HT-29 (cell line): ENCODE measurements at places on chromosomes 7 and 10.
A peak's percentile ranks its signal among the peaks of the same experiment; 100 is the strongest.

DNA sequence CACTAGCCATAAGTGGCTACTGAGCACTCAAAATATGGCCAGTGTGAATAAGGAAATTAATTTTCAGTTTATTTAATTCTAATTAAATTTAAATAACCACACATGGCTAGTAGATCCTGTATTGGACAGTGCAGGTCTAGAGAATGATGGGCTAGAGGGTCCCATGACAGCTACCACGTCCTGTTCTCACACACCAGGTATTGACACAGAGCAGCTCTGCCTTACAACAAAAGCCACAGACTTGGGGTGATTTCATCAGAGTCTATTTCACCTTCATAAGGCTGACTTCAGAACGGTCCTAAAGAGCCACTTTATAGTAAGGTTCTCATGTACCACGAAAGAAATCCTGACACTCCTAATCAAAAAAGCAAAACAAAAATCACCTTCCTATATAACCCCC is 111.3 kb downstream of the UBE2H start:
- DNase-seq, result no peak

DNA sequence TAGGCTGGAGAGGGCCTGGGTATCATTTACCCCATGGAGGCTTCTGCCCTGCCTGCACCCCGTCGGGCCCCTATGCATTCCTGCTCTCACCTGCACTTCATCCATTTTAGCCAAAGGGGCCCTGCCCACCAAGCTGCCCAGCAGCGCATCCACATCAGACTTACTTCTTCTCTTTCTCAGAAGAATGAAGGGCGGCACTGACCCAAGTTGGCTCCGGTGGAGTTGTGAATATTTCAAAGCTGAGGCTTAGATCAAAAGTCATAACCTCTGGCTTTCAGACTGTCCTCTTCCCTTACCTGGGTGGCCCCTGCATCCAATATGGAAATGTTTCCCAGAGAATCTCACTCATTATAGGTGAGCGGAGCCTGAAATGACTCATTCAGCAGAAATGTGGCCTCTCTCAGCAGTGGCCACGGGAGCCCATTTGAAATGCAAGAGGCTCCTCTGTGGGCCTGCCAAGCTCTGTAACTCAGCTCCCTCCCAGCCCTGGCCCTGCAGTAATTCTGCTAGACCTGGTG is 117.6 kb upstream of the TCF7L2 start:
- peak; percentile 41 for DNase-seq

DNA sequence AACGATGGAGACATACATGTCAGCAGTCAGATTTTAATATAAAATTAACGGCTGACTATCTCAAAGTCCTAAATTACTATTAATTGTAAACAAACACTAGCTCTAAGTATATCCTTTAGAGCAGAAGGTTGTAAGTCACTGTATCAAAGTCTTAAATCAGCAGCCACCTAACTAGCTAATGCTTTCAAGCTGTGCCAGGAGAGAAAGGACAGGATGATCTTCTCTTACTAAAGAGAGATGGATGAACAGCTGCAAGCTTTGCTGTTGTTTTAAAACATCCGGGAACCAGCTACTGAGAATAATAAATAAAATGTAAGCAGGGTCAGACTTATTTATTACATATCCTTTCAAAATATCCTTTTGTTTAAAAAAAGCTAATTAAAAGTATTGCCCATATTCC is 24.0 kb upstream of the ABLIM1 start:
- no peak for DNase-seq

DNA sequence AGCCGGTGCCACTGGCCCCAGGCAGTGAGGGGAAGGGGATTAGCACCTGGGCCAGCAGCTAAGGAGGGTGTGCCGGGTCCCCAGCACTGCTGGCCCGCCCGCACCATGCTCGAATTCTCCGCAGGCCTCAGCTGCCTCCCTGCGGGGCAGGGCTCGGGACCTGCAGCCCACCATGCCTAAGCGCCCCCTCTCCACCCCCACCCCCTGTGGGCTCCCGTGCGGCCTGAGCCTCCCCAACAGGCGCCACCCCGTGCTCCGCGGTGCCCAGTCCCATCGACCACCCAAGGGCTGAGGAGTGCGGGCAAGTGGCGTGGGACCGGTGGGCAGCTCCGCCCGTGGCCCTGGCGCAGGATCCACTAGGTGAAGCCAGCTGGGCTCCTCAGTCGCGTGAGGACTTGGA is 144.8 kb upstream of the CDCA7L start:
- no peak for DNase-seq

DNA sequence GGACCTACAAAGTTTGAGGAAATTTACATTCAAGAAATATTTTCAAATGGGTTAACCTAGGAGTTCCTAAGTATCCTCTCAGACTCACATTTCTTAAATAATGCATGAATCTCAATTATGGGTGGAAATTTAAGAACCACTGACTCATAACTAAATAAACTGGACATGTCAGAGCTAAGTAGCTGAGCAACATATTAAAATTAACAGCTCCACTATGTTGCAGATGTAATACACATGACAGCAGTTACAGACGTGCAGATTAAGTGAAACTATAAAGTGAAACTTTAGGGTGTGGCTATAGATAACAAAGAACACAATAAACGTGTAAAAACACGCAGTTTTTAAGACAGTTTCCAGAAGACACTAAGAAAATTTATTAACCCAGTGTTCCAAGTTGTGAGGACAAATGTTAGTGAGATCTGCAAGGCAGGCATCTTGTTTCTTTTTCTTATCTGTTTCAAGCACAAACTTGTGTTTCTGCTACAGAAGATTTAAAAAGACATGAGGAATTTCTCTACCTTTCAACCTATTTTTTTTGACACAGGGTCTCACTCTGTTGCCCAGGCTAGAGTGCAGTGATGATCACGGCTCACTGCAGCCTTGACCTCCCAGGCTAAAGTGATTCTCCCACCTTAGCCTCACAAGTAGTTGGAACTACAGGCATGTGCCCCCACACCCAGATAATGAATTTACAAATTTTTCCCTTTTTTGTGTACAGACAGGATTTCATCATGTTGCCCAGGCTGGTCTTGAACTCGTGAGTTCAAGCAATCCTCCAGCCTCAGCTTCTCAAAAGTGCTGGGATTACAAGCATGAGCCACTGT is 25.3 kb downstream of the DNMBP start:
- DNase-seq, result no peak

GRCh38 chr7:77351539-77352004 is 64.6 kb downstream of the GSAP start:
- DNase-seq, result peak; percentile 26

GRCh38 chr10:74027702-74028101 is 29.8 kb downstream of the VCL start:
- no peak for DNase-seq

DNA sequence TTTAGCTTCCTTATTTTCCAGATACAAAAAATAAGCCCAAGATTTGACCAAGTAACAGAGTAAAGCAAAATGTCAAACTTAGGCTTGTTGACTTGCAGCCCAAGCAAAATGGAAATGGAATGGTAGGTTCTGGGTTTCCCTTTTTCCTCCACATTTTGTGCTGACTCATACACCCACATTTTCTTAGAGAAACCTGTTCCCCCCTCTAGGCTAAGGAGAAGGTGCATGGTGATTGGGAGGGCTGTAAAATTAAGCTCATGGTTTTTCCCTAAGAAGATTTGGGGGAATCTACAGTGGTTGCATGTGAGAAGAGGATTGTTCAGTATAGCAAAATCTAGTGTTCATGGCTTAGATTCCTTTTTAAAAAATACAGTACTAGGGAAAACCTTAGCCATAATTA is 127.4 kb downstream of the ARL4A start:
- DNase-seq, result no peak

GRCh38 chr10:74913377-74913979 is 87.1 kb downstream of the KAT6B start:
- no peak for DNase-seq

DNA sequence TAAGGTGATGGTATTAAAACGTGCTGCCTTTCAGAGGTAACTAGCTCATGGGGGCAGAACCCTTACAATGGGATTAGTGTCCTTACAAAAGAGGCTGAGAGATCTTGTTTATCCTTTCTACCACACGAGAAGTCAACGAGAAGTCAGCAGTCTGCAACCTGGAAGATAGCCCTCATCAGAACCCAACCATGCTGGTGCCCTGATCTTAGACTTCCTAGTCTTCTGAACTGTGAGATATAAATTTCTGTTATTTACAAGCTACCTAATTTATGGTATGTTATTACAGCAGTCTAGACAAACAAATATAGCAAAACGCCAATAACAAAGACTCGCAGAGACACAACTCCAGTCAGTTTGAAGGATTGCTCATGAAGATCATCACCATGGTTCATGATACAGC is 157.5 kb upstream of the TMEM106B start:
- DNase-seq, result no peak

DNA sequence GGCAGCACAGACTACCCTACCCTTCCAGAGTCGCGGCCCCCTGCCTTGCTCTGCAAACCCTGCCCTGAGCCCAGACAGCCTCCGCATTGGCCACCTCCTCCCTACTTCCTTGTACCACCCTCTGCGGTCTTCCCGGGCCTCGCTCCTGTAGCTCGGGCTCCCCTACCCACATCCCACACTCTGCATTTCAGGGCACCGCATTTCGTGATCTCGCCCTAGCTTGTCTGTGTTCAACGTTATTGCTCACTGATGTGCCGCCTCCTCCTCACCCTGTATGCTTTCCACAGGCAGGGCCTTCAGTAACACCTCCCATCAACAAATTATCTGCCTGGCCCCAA is 6.6 kb downstream of the PDIA4 start:
- DNase-seq, result no peak

DNA sequence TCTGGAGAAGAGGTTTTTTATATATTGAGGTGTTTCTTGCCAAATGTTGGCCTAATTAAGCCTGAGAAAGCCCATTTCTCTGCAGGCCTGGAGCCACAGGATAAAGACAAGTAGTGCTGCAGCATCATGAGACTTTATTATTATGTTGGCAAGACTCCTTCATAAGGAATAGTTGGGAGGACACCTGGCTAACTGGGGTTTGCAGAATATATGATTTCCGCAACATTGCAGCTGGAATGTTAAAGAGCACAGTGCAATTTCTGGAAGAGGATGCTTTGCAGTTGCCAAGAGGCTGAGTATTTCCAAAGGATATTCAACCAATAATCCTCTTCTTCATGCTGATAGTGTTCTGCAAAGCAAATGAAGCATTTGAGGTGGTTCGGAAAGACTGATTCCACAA is 1512.8 kb upstream of the LRRTM3 start:
- DNase-seq, result no peak

- no peak for DNase-seq
These were observed 50.6 kb upstream of the AGBL3 start for GRCh38 chr7:134935701-134936100.

GRCh38 chr7:120190109-120190508 is 82.9 kb upstream of the KCND2 start:
- no peak for DNase-seq

GRCh38 chr10:132094581-132095234 is 29.0 kb downstream of the JAKMIP3 start:
- peak; percentile 44 for DNase-seq

DNA sequence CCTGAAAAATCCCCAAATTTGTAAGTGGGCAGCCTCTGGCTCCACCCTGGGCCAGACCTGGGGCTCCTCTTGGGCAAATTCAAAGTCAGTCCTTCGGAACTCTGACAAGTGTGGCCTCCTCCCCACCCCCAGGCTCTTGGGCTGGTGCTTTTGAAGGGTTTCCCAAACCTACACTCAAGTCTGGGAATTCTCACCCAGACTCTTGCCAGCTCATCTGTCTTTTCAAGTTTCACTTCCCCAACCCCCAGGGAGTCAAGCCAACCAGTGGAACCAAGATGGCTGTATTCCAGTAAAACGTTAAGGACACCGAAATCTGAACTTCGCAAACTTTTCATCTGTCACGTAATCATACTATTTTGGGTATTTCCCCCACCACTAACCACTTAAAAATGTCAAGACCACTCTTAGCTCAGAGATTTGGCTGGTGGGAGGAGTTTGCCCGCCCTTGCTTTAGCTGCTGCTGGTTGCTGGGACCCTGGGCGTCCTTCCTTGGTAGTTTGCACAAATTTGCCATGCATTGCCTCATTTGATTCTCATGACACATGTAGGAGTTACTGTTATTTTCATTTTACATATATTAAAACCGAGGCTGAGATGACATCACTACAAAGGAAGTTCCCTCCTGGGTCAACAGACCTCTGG is 1.7 kb upstream of the MYO1G start:
- DNase-seq, result no peak

DNA sequence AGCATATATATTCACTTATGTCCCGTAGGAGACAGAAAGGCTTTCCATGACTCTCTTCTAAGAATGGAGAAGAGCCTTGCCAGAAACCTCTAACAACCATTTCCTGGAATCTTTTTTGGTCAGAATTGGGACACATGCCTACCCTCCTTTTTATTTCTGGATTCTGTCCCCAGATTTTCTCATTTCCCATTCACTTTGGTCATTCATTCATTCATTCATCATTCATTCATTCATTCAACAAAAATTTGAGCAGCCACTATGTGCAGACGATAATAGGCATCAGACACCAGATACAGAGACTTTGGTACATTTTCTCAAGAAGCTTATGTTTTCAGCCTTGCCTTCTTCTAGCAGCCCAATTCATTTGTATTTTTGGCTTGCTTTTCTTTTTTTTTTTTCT is 6.0 kb downstream of the ENTPD7 start:
- DNase-seq, result no peak

GRCh38 chr10:84818961-84819360 is 490.6 kb downstream of the CCSER2 start:
- DNase-seq, result no peak

DNA sequence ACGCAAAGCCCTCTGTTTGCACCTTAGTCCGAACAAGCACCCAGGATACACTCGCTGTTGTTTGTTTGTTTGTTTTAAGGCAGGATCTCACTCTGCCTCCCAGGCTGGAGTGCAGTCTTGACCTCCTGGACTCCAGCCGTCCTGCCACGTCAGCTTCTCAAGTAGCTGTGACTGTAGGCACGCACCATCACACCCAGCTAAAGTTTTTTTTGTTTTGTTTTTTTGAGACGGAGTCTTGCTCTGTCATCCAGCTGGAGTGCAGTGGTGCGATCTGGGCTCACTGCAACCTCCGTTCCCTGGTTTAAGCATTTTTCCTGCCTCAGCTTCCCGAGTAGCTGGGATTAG is 76.8 kb downstream of the CTBP2 start:
- no peak for DNase-seq

DNA sequence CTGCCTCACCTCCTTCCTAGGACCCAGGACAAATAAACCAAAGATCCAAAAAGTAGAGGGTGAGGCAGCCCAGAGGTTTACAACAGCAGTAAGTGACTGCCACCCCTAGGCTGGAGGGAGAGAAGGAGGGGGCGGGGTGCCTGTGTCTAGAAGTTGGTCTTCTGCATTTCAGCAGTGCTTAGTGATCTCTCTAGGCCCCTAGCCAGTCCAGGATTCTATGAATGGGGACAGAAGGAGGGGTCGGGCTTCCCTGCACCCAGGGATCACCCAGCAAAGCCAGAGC is 62.8 kb upstream of the KDM7A start:
- no peak for DNase-seq

DNA sequence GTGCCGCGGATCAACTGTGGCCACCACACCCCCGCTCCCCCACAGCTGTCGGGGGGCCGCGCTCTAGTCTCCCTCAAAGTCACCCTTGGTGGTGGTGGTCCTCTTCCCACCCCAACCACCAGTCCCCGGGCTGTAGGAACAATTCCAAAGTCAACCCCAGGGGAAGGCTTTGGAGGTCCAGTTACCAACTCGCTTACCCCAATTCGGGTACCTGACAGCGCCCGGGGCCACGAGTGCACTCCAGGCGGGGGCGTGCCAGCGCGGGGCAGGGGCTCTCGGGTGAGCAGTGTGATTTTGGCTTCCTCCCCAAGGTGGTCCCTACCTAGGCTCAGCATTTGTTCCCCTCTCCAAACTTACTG is 584 bp upstream of the ZMIZ1 start:
- DNase-seq, result no peak

GRCh38 chr7:4531236-4531635 is 150.9 kb upstream of the FOXK1 start:
- no peak for DNase-seq
